Head of caudate nucleus (tissue), 42 donors: ENCODE measurements at places on chromosomes 6 and 20.

- no peak for DNase-seq
These were observed 98.7 kb downstream of the ADGRG6 start for GRCh38 chr6:142400495-142400894.

GRCh38 chr6:68710916-68711315, 75.8 kb downstream of the ADGRB3 start:
- no peak for DNase-seq

DNA sequence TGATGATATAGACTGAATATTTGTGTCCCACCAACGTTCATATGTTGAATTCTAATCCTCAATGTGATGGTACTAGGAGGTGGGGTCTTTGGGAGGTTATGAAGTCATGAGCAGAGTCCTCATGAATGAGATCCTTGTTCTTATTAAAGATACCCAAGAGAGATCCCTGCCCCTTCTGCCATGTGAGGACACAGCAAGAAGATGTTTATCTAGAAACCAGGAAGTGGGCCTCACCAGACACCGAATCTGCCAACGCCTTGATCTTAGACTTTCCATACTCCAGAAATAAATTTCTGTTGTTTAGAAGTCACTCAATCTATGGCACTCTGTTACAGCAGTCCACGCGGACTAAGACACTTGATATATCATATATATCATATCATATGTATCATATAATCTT, 67.7 kb upstream of the GCM1 start:
- no peak for DNase-seq

DNA sequence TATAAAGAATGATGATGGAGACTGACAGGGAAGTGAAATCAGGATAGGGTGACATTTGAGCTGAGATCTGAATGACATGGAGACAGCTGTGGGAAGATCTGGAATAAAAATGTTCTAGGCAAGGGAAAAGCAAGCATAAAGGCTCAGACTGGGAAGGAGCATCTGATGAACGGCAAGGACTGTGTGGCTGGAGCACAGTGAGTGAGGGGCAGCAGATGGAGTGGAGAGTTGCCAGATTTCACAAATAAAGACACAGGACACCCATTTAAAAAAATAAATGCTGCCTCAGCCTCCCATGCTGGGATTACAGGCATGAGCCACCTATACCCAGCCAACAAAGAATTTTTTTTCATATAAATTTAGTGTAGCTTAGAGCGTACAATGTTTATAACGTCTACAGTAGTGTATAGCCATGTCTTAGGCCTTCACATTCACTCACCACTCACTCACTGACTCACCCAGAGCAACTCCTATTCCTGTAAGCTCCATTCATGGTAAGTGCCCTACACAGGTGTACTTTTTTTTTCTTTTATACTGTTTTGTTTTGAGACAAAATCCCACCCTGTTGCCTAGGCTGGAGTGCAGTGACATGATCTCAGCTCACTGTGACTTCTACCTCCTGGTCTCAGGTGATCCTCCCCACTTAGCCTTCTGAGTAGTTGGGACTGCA, 2.4 kb upstream of the ZBTB24 start:
- DNase-seq, result no peak

GRCh38 chr20:51634257-51634656, 91.7 kb upstream of the NFATC2 start:
- DNase-seq, result no peak

- DNase-seq, result peak; percentile 91
These were observed 63.2 kb downstream of the NOL4L start for GRCh38 chr20:32521780-32522525.

DNA sequence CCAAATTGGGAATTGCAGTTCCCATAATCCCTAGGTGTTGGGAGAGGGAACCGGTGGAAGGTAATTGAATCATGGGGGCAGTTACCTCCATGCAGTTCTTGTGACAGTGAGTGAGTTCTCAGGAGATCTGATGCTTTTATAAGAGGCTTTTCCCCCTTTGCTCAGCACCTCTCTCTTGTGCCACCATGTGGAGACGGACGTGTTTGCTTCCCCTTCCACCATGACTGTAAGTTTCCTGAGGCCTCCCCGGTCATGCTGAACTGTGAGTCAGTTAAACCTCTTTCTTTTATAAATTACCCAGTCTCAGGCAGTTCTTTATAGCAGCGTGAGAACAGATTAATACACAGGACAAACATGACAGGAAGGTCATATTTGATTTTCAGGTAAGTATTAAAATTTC, 25.3 kb upstream of the HECA start:
- DNase-seq, result no peak

DNA sequence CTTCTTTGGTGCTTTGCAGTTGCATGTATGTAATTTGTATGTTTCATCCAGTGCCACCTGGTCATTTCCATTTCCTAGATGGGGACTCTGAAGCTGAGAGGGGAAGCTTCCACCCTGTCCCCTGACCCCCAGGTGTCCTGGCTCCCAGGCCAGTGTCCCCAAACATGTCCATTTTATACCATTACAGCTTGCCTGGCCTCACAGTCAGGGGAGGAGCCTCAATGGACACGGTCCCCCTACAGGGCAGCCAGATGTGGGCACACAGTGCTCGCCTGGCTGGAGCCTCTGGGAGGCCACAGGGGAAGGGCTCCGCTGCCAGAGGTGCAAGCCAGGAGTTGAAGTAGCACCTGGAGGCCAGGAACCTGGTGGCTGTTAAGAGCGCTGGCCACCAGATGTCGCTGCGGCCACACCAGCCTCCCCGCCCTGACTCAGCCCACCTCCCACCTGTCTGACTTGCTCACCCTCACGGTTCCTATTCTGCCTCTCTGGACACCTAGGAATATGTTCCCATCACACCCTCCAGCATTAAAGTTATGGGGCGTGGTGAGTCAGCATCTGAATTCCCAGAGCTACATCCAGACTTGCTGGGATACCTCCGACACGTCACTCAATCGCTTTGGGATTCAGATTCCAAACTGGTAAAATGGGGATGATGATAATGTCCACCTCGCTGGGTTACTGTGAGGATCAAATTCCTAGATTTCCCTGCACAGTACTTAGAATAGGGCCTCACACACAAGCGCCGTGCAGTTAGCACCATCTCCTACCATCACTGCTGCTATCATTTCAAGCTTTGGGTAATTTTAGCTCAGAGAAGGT, 107.4 kb downstream of the SULF2 start:
- peak; percentile 30 for DNase-seq

- no peak for DNase-seq
These were observed 3.7 kb downstream of the NRN1 start for GRCh38 chr6:6002848-6003620.

DNA sequence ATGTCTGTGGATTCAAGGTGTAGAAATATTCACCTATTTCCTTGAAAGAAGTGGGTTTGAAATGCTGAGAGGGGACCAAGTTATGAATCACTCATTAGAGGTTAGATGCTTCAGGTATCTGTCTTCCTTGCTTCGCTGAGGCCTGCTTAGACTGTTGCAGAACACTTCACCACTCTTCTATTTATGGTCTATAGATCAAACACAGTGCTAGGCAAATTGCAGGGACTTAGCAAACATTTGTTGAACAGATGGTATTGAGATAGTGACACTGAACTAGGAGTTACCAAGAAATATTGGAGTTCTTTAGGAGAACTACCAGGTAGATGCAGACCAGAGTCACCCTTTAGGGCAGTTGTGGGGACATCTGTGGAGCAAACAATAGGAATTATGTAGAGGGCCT, 123.8 kb downstream of the RFPL4B start:
- no peak for DNase-seq

DNA sequence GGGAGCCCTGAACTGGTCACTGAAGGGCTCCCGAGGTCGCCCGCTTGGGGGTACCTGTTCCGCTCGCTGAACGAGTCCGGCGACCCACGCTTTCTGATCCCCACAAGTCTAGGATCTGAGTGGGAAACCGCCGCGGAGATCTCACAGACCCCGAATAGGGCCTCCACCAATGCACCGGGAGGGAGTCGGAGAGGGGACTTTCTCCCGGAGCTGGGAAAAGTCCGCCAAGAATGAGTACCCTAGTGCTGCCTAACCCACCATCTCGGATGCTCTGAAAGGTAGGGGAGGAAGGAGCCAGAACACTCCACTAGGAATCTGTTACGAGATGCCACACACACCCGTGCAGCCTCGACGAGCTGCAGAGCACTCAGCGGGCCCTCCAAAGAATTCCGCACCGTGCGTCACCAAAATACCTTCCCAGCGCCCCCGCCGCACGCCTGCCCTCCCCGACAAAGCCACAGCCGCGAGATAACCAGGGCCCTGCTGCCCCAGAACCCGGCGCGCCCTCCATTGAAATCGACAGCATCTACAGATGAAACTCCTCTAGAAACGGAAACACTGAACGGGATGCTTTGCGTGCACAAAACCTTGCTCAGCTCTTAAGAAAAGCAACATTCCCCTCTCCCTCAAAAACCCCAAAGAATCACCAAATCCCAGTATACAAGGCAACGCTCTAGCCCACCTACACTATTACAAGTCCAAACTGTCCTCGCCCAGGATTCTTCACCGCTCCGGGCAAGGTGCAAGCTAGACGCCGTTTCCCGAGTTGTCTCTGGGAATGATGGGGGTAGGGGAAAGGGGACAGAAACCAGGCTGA, 686 bp downstream of the COL12A1 start:
- DNase-seq, result no peak

GRCh38 chr6:143110572-143110971, 49.9 kb downstream of the AIG1 start:
- no peak for DNase-seq

GRCh38 chr6:44097782-44098317, 29.4 kb downstream of the MRPL14 start:
- DNase-seq, result no peak

DNA sequence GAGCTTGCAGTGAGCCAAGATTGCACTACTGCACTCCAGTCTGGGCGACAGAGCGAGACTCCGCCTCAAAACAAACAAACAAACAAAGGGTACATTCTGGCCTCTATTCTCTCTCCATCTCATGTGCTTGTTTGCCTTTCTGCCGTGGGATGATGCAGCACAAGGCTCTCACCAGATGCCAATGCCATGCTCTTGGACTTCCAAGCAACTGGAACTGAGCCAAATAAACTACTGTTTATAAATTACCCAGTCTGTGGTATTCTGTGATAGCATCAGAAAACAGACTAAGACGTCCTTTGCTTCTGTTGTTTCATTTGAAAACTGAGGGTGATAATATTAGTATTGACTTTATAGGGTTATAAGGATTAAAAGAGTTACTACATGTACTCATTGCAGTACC, 3.6 kb upstream of the BRD2 start:
- DNase-seq, result no peak

DNA sequence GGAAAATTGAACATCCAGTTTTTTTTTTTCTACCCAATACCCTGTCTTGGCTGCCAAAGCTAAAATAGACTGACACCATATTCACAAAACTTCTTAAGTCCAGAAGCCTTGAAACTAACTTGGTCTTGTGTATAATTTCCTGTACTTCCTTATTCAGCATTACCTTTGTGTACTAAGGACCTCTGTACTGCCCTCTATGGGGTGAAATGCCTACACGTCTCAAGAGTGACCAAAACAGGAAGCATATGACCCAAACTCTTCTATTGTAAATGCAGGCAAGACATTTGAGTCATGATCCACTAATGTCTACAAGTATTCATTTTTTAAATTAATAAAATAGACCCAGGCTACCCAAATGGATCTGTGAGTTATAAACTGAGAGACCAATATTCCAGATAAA, 50.4 kb downstream of the HMGCLL1 start:
- no peak for DNase-seq

DNA sequence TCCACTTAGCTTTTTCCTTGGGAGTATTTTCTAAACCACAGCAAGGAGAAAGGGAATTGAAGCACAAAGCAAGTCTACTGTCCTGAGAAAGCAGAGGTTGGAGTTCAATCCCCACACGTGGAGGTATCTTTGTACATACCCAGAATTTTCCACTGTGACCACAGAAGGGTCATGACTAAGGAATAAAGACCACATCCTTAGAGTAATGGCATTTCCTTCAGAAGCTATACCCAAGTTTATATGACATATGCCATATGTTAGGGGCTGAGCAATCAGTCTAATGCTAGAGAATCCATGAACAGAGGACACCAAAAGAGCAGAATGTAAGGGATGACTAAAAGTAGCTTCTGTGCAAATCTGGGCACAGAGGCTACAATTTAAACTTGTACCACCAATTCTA, 46.4 kb downstream of the ATG5 start:
- no peak for DNase-seq

DNA sequence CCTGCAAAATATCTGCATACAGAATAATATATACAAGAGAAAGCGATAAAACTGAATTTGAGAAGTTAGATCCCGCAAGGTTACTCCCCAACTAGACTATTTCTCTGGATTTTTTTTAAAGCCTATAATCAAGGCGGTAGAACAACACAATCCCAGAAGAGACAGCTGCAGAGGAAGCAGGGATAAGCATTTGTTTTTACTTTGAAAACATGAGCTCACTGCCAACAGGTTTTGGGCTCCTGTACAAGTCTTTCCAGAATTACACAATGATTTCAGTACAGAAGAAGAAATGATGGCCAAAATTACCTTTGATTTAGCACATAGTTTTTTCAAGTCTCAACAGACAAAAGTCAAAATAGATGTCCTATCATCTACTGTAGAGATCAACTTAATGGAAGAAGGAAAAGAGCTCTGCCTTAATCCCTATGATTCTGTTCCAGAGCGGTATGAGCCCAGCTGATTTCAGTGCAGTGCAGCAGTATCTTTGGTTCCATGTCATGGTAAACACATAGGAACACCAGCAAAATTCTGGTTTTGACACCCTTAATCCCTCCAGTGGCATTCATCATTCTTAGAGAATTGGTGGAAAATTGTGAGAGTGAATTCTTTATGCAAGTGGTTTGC, 304.3 kb downstream of the HDGFL1 start:
- no peak for DNase-seq

- DNase-seq, result no peak
These were observed 52.6 kb upstream of the SALL4 start for GRCh38 chr20:51854921-51855320.

GRCh38 chr6:167776906-167777627, 49.6 kb upstream of the AFDN start:
- DNase-seq, result no peak

- DNase-seq, result peak; percentile 13
These were observed 204.0 kb downstream of the DLL1 start for GRCh38 chr6:170086639-170087420.

GRCh38 chr6:5389086-5389745, 127.9 kb downstream of the FARS2 start:
- DNase-seq, result no peak

- no peak for DNase-seq
These were observed 168.9 kb upstream of the CENPW start for GRCh38 chr6:126170978-126171382.

DNA sequence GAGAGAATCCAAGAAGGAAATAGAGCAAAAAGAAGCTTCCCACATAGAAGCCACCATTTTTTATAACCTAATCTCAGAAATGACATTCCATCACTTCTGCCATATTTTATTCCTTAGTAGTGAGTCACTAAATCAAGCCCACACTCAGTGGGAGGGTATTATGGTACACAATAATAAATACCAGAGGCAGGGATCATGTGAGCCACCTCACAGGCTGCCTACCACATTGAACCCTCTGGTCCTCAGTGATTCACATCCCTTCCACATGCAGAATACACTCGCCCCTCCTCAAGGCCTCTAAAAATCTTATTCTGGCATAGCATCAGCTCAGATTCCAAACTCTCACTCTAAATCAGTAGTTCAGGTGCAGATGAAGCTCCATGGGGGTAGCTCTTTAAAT, 49.4 kb downstream of the TMC2 start:
- no peak for DNase-seq
